T-cell (primary cell): ENCODE measurements at places on chromosomes 1 and 21.

DNA sequence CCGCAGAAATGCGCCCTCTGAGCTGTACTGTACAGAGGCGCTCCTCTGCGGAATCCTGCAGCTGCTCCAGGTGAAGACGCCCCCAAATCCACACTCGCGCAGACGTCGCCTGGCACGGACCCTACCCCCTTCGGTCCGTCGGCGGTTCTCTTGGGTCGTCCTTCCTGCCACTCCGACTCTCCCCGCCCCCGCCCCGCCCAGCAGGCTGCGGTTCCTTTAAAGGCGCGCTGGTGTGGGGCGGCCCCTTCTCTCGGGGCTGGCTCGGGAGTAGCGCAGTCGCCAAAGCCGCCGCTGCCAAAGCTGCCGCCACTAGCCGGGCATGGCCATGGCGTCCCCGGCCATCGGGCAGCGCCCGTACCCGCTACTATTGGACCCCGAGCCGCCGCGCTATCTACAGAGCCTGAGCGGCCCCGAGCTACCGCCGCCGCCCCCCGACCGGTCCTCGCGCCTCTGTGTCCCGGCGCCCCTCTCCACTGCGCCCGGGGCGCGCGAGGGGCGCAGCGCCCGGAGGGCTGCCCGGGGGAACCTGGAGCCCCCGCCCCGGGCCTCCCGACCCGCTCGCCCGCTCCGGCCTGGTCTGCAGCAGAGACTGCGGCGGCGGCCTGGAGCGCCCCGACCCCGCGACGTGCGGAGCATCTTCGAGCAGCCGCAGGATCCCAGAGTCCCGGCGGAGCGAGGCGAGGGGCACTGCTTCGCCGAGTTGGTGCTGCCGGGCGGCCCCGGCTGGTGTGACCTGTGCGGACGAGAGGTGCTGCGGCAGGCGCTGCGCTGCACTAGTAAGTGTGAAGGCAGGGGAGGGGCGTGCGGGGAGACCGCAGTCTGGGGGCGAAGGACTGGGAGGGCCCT lies at the start of gene RASSF5:
Gene RASSF5 (plus strand): TSS at position 248 of the 846 bp plus-strand sequence. CDS start 72 bp downstream, at position 320.
- H3K36me3 ChIP-seq = no peaks in the 10 kb centered on the region
- DNase-seq = peak; percentile 70
- peaks cover 4% of the 10 kb centered on the region for H3K27me3 ChIP-seq
- peak within 1 kb of the TSS; percentile 80 for H3K4me3 ChIP-seq
- peak within 1 kb of the TSS; percentile 21 for H3K27ac ChIP-seq

DNA sequence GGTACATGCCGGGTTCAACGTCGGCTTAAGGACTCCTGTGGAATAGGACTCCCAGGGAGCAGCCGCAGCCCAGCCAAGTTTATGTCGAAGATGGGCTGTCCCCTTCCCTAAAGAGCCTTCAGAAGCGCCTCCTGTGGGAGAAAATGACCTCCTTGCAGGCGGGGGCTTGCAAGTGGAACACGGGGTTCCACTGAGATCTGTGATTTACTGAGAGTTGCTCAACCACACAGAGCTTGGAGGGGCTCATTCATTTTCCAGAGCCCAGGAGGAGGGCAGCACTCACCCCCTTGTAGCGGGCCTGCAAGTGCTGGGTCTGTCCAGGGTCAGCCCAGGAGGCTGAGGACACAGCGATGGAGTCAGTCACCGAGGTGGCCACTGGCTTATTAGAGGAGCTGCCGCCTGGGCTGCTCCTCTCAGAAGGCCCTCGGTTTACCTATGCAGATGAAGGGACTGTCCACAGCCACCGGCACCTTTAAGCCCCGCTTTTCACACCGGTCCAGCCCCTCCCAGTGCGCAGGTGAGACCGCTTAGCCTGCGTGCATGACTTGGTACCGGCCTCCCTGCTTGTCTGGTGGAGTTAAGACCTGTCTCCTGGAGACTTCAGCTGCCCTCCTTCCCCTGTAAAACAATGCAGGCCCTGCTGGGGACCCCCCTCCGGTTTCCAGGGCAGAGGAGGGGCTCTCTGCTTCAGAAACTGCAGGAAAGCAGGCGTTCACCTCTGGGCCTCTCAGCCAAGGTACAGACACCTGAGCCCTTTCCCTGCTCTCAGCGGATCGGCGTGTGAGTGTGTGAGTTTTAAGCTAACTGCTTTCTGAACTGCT lies 57.5 kb downstream of the ATP5PO start:
- H3K27ac ChIP-seq = no peak overlapping the region
- no peaks in the 10 kb centered on the region for H3K4me1 ChIP-seq
- peaks cover 31% of the 10 kb centered on the region for H3K27me3 ChIP-seq
- no peak for DNase-seq

DNA sequence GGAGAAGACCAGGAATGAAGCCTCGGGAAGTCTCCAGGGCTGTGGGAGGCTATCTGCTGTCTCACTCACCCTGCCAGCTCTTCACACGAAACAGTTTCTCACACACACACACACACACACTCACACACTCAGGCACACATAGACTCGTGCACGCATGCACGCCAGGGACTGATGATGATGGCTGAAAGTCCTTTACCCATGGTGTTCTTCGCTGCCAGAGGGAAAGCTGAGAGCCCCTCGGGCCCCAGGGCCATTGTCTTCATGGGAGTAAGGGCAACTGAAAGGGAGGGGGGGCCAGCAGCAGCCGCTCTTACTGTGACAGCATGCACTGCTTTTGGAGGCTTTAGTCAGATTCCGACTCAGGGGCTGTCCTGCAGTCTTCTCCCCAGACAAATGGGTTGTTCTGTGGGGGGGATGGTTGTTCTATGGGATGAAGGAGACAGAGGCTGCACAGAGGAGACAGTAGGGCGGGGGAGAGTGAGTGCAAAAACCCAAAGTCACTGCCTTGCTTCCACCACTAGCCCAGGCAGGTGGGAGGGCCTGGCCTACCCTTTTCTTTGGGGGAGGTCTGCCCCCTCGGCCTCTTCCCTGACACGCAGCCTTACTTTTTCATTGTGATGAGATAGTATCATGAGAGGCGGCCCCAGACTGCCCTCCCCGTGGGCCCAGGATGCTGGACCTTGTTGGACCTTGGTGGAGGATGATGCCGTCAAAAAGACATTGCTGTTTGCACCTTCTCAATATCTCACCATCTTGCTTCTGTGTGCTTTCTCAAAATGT lies 29.0 kb downstream of the STUM start:
- peaks cover 23% of the 10 kb centered on the region for H3K27me3 ChIP-seq
- H3K36me3 ChIP-seq = no peaks in the 10 kb centered on the region
- no peaks in the 10 kb centered on the region for H3K4me1 ChIP-seq

DNA sequence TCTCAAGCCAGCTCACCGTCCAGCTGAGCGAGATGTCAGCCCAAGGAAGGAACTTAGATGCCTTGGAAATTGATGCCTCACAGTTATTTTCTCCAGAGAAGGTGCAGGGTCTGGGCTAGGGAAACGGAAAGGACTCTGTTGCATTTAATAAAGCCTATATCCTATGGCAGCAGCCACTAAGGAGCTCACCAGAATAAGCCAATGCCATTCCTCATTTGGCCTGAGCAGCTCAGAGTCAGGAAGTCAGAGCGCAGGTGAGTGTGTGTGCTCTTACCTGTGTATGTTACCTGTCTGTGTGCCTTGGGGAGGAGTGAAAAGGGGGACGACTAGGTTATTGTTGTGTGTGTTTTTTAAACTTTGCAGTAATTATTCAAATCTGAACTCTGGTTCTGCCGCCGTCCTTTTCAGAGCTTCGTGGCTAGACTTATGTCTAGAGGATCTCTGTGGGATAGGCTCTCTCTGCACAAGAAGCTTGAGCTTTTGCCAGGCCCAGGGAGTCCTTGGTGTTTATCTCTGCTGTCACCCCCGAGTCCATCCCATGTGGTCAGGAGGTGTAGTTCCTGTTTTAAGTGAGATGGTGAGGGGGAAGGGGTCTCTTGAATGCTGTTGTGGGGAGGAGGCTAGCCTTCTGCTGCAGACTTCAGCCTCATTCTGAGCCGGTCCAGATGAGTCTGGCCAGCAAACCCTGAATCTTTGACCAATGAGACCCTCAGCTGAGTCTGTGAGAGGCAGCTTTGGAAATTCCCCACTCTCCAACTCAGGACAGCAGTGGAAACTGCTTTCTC lies 2.4 kb downstream of the TMCC2 start:
- no peaks in the 10 kb centered on the region for H3K36me3 ChIP-seq
- H3K4me1 ChIP-seq = peaks cover 14% of the 10 kb centered on the region

- no peak overlapping the region for H3K27ac ChIP-seq
- no peaks in the 10 kb centered on the region for H3K27me3 ChIP-seq
- no peaks in the 10 kb centered on the region for H3K4me1 ChIP-seq
- no peaks in the 10 kb centered on the region for H3K36me3 ChIP-seq
- DNase-seq = no peak
Measured at GRCh38 chr1:68782890-68783289, 286.0 kb upstream of the DEPDC1 start.
